Stimulated activated CD4-positive, alpha-beta T cell treated with anti-CD3 and anti-CD28 coated beads, Interleukin-12 subunit alpha, Interleukin-12 subunit beta, amount 100 ng/mL, for 48 hours (primary cell): ENCODE measurements at places on chromosomes 1 and 21.

- no peak for DNase-seq
These were observed 149.8 kb downstream of the PDE4B start for GRCh38 chr1:65942476-65942875.

DNA sequence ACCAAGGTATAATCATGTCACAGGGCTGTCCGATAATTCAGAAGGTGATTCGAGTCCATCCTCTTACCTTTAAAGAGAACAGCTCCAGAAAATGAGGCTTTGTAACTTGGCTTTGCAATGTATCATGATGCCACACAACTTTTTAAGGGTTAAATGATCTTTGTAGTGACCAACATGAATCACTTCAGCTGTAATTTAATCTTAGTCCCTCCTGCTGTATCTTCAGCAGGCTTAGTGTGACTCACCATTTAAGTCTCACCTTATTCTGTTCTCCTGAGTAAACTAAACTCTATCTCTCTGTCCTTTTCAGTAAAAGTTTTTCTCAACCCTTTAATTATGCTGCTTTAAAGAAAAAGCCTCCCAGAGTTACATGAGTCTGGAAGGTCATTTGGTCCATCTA lies 1.9 kb upstream of the HIVEP3 start:
- no peak for DNase-seq

DNA sequence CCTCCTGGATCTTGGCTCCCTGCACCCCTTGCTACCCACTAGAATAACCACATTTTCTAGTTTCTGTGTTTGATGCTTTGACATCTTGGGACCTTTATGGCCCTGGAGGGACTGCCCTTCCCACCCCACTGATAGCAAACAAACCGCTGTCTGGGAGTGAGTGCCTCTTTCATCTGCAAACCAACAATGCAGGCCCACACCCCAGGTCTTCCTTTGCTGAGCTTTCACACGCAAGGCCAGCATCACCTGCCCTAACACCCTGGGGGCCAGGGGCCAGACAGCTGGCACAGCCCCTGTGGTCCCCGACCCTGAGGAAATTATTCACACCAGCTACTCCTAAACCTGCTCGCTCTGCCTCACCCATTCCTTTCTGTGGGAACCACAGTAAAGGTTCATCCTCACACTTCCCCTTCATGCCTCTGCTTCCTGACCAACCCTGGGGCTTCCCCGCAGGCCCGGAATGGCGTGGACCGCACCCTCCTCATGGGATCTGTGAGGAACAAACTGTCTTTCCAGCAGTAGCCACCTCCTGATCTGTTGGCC lies 15.4 kb downstream of the SLC2A7 start:
- DNase-seq, result no peak

GRCh38 chr1:4527819-4528218 lies 126.6 kb upstream of the AJAP1 start:
- no peak for DNase-seq

DNA sequence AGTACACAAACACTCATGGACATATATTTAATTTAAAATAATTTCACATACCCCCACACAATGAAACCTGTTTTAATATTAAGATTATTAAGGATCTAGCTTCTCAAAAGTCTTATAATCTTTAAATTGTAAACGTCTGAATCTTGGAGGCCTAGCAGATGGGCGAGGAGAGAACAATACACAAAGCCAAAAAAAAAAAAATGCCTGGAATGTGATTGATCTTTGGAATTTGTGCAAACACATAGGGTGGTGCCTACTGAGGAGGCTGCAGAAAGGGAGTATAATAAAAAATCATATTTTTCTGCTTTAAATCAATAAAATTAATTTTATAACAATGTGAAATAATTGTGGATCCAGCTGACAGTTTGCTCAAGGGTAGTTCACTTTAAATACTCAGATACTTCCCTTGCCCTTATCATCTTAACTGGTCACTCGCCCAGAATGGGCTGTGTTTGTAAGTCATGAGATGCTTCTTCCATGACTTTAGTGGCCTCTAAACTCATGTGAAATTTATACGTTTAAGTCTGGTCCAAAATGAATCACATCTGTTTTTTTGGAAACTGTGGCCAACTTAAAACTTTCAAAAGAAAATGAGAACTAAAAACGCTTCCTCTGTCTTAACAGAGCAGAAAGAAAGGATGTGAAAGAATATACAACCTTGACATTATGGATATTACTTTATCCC lies 802.8 kb upstream of the CXADR start:
- DNase-seq, result no peak

DNA sequence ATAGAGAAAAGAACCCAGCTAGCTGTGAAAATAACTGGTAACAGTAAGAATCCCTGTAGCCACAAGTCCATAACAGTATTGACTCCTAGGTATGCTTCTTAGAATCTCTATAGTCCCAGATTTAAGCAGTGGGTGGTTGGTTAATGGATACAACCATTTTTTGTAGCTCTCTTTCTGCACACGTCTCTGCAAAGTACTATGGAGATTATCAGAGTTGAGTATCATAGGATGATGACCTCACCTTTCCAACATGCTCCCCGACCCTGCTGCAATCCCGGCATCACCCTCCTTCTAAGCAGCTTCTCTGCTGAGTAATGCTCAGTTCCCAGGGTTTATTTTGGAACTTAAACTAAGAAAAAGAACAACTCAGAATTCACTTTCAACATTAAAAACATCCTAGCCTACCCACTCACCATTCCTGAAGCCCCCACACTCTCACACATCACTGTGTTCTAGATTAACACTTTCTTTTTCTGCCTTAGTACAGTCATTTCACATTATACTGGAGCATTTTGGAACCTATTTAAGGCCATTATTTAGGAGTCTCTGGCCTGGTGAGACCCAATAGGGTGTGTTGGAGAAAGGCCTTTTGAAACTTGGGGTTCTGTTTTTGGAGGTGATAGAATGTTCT lies 2.7 kb downstream of the MLLT11 start:
- DNase-seq, result no peak
